ENCODE measurements at places on chromosomes 4 and X.

GRCh38 chrX:86148024-86148511 is at the start of gene DACH2:
Gene DACH2, plus strand, starts transcription at chrX:86148451.
- DNase-seq: no peak

DNA sequence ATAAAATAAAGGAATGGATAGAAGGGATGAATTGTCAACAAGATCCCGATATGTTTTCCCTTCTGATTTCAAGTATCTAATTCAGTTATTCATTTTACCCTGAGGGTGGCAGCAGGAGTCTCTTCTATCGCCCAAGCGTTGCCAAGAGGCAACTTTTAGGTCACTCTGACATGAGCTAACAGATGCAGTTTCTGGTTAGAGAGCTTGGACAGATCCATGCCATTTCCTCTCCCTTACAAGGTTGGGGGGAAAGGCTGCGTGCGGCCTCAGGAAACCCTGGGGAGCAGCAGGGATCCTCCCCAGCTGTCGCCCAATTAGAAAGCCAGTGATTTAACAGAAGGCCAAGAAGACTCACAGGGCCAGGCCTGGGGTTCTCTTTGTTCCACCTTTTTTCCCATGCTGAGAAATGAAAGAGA is 35.3 kb upstream of the WAS start:
- DNase-seq: peak; percentile 29

GRCh38 chr4:12701384-12701783 is 782.8 kb downstream of the RAB28 start:
- no peak for DNase-seq

GRCh38 chr4:4526401-4526800 is 15.4 kb downstream of the STX18 start:
- no peak for DNase-seq

DNA sequence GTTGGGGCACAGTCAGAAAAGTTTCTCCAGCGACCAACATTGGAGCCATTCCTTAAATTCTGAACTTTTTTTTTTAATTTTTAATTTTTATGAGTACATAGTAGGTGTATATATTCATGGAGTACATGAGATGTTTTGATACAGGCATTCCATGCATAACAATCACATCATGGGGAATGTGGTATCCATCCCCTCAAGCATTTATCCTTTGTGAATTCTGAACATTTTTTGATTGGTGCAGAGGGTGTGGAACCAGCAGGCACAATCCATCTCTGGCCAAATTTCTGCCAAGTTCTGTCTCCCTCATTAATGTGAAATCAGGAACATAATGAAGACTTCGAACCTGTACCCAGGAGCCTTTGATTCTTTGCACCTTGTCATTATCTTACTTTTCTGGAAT is 267.0 kb downstream of the FRMPD4 start:
- DNase-seq: no peak

DNA sequence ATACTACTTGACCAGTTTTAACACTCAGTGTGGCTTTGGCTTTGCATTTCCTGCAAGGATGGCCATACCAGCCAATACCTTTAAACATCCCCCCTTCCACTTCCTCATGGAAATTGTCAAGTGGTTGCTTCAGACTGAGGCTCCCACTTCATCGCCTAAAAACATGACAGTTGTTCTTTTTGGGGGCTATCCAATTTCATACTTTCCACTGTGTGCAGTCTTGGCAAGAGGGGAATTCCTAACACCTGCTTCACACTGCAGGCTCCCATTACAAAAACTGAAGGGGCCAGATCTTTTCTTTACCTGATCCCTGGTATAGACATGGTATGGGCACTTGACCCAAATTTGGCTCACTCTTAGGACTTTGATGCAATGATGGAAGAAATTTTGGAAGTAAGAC is 28.5 kb upstream of the TSR2 start:
- DNase-seq: no peak

GRCh38 chr4:112910109-112910736 is 139.2 kb upstream of the ANK2 start:
- no peak for DNase-seq

- DNase-seq: peak; percentile 8
Observed at GRCh38 chr4:39526765-39527295, 409 bp downstream of the UGDH start.

- no peak for DNase-seq
Observed at GRCh38 chr4:53764761-53765490, 173.6 kb upstream of the LNX1 start.

DNA sequence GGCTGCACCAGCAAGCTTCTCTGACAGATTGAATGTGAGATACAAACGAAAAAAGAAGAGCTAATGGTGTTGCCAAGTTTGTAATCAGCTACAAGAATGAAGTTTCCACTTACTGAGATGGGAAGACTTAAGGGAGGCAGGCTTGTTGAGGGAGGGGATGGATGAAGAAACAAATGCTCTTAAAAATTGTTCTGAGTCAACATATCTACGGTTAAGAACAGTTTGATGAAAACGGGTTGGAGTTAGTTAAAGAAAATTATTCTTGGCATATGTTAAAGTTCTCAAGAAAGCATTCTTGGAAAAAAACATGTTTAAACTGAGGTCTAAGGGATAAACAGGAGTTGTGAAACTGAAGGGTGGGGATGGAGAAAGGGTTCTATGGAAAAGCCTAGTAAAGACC is 816.3 kb upstream of the HS3ST1 start:
- DNase-seq: no peak

Measured in activated gamma-delta T cell treated with Interleukin-2 at 50 U/mL for 16 hours (primary cell).